ENCODE measurements at places on chromosomes 3 and 15.

DNA sequence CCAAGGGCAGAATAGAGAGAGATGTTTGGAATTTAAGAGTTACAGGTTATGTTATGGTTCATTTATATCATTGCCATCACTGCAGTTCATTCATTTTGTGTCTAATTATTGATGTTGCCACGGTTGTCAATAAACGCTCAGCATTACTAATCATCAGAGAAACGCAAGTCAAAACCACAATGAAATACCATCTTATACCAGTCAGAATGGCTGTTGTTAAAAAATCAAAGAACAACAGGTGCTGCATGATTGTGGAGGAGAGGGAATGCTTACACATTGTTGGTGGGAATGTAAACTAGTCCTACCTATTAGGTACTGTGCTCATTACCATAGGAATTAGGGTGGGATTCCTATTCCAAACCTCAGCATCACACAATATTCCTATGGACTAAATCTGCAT, 350.5 kb downstream of the TIGIT start:
- no peak for DNase-seq

- no peak for DNase-seq
These were observed 29.1 kb downstream of the CRYGS start for GRCh38 chr3:186515125-186515524.

DNA sequence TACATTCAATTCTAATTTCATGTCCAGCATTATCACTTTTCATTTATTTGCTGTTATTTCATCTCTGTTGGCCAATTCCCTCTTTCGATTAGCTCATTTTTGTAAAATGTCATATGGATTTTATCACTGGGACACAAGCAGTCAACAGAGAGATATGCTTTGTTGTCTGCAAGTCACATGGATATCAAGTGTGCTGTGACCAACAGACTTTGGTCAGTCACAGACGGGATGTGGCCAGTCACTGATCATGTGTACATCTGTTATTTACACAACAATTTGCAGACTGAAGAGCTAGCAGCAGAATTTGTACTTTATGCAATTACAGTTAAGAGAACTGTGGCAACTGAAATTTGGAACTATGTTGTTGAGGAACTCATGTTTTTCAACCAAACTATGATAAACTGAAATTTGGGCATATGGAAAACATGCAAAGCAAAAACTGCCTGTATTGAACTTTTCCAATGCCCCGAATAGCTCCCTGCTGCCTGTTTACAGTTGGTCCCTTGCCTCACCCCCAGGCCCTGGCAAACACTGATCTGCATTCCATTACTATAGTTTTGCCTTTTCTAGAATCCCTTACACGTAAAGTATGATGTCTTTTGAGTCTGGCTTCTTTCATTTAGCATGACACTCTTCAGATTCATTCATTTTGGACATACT, 104.4 kb downstream of the RPL22L1 start:
- DNase-seq, result peak; percentile 80

- DNase-seq, result no peak
These were observed 238.7 kb upstream of the NR2E3 start for GRCh38 chr15:71571641-71572040.

DNA sequence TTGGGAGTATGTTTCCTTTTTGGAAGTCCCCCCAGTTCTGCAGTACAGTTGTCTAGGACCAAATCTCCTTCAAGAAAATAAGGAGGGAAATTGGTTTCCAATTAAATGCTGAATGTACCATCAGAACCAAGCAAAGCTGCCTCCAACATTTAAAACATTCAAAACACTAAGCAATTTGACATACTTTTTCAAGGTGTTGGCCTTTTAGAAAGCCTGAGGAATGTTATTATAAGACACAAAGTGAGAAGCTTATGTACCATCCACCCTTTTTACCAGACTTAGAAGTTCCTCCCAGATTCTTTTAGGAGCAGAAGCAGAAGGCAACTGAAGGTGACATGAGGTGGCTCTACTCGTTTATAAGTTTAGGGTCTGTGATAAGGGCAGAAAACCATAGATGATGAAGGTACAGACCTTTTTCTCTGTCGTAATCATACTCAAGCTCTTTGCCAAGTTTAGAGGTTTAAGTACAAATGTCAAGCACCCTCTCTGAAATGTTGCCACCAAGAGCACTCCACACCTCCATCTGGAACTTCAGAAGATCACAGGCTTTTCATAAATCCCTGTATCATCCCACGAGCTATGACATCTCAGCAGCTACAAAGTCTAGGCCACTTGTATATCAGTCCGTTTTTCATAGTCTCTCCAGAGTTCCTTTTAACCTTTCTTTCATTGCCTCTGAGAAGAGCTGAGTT, 282.5 kb upstream of the THBS1 start:
- no peak for DNase-seq

DNA sequence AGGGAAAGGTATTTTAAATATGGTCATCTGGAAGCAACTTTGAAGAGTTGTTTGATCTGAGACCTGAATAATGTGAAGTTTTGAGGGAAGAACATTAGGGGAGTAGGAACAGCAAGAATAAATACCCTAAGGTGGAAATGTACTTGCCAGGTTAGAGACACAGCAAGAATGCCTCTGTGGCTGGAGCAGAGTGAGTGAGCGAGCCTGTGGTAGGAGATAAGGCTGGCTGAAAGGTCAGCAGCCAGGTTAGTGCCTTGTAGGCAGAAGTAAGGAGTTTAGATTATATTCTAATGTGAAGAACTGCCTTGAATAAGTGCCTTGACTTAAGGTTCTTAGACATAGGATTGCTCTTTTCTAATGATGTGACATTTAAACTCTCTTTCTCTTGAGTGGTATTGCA, 18.3 kb downstream of the LRRC49 start:
- no peak for DNase-seq

DNA sequence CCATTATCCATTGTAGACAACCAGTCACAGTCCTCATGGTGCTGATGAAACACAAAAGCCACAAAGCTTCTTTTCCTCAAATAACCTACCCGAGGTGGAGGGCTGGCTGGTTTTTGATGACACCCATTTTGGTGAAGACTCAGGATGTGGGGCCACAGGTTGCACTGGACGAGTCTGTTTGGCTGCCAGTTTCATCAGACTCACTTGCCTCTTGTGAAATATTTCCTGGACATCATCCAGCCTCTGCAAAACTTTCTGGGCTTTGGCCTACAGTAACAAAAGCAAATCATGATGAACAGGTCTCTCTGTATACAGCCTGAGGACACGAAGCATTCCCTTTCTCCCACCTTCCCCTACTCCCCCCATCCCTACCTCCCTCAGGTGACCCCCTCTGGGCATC, 42.2 kb downstream of the B3GNT5 start:
- peak; percentile 82 for DNase-seq

- peak; percentile 82 for DNase-seq
These were observed 7.3 kb upstream of the ZBTB38 start for GRCh38 chr3:141360888-141361598.

- peak; percentile 89 for DNase-seq
These were observed 31.8 kb upstream of the ZNF774 start for GRCh38 chr15:90320062-90320884.

GRCh38 chr15:75153087-75153486, 48.6 kb upstream of the C15orf39 start:
- DNase-seq, result peak; percentile 80

- no peak for DNase-seq
These were observed 35.8 kb downstream of the BTD start for GRCh38 chr3:15637131-15637951.

GRCh38 chr3:152349392-152349791, 80.7 kb downstream of the MBNL1 start:
- no peak for DNase-seq

DNA sequence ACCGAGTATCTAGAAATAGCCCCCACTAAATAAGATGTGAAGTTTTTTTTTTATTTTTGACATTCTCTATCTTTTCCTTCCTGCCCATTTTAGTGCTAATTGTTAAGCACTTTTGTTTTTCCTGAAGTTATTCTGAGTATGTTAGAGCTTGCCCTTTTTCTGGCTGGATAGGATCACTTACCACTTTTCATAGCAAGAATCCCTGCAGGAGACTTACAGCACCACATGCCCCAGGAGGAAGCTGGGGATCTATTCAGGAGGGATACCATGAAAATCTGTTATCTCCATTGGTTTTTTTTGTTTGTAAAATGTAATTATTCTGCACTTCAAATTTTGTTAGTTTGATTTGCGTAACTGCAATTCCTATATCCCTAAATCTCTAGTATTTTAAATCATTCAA, 968.4 kb downstream of the ZPLD1 start:
- no peak for DNase-seq

Data from H4 (cell line).